ENCODE measurements at places on chromosomes 16 and 17. TPM values are rescaled to one million over a fixed set of nuclear protein-coding genes. Genes with fewer than 3 reads are reported as not detected.

GRCh38 chr17:67076290-67076689, 31.9 kb downstream of the CACNG1 start:
- no peak for DNase-seq

DNA sequence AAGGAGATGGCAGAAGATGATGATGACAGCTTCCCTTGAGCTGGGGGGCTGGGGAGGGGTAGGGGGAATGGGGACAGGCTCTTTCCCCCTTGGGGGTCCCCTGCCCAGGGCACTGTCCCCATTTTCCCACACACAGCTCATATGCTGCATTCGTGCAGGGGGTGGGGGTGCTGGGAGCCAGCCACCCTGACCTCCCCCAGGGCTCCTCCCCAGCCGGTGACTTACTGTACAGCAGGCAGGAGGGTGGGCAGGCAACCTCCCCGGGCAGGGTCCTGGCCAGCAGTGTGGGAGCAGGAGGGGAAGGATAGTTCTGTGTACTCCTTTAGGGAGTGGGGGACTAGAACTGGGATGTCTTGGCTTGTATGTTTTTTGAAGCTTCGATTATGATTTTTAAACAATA, 16.9 kb downstream of the PSMD3 start:
- no peak for DNase-seq

DNA sequence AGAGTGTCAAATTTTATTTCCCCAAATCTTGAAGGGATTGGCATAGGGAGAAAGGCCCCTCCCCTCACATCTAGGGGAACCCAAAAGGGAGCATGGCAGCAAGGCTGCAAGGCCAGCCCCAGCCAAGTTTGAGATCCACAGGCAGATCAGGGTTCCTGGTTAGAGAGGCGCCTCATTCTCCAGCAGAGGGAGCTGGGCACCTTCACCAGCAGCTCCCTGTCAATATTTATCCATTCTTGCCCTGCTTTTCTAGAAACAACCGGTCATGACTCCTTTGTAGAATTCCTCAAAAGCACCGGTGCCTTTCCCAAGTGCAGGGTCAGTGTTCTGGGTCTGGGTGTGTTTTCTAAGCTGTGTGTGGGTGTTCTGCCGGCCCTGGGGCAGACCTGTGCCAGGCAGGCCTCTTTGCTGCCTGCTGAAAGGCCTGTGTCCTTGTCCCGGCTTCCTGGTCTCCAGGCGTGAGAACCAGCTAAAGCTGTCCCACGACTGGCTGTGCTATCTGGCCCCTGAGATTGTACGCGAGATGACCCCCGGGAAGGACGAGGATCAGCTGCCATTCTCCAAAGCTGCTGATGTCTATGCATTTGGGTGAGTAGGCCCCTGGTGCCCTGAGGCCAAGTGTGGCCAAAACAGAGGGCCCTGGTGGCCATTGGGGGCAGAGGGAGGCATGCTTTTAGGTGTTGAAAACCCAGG, 21.2 kb upstream of the LGALS9 start:
- no peak for DNase-seq

GRCh38 chr17:39704821-39705551, 5.1 kb downstream of the ERBB2 start:
- no peak for DNase-seq

- no peak for DNase-seq
Observed at GRCh38 chr16:89191033-89191900, 9.1 kb downstream of the SLC22A31 start.

GRCh38 chr16:57092786-57093411, 516 bp downstream of the CPNE2 start:
- no peak for DNase-seq

Gene FTSJ3
- polyA plus RNA-seq, result 36.3 TPM

Gene AGRP
- polyA plus RNA-seq, result not detected

Gene MYH1
- polyA plus RNA-seq, result not detected
